Stimulated activated naive CD8-positive, alpha-beta T cell treated with anti-CD3 and anti-CD28 coated beads, Interleukin-15, amount 100 ng/mL, for 72 hours (primary cell): ENCODE measurements at places on chromosomes 6 and 20.

DNA sequence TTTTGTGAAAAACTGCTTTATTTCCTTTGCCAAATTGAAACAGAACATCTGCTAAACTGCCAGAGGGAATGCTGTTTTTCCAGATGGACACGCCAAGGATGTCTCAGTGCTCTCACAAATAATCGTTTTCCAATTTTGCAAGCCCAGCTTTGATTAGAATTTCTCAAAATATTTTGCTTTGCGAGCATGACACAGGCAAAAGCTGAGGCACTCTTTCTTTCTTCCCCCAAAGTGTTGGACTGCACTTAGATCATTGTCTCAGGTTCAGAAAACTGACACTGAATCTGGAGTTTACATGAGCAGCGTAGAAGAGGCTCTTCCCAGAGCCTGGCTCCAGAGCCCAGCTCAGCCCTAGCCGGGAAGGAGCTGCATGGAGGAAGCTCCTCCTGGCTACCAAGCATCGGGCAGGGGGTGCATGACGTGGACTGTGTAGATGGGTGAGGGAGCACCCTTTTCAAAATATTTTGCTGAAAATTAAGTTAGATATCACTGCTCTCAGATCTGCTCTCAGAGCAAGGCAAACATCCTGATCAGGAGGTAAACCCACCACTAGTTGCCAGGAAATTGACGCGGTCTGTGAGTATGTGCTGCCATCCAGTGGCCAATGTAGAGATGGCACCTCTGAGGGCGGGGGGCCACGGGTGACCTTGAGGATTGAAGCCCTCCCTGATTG, 107.5 kb downstream of the SLC22A3 start:
- peak; percentile 70 for DNase-seq

- no peak for DNase-seq
These were observed 624 bp upstream of the NPEPL1 start for GRCh38 chr20:58691773-58692578.

- no peak for DNase-seq
These were observed 144.2 kb downstream of the PREX1 start for GRCh38 chr20:48683467-48684175.

DNA sequence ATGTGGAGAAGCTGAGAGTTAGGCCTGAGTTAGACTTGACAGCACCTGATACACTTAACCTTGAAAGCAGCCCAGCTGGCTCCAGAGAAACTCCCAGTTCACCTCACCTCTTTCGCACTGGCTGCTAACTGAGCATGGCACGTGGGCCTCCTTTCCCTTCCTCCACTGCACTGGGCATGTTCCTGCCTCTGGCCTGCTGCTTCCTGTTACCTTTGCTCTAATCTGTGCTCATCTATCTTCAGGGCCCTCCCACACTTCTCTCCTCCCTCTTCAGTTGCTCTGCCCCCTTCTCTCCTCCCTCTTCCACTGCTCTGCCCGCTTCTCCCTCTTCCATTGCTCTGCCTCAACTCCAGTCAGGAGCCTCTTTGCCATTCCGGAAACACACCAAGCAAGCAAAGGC, 13.7 kb upstream of the UBE2V1 start:
- DNase-seq = no peak

- DNase-seq = no peak
These were observed 256.4 kb downstream of the GMPR start for GRCh38 chr6:16494793-16495192.

GRCh38 chr20:22418738-22419137, 165.6 kb downstream of the FOXA2 start:
- DNase-seq = no peak

DNA sequence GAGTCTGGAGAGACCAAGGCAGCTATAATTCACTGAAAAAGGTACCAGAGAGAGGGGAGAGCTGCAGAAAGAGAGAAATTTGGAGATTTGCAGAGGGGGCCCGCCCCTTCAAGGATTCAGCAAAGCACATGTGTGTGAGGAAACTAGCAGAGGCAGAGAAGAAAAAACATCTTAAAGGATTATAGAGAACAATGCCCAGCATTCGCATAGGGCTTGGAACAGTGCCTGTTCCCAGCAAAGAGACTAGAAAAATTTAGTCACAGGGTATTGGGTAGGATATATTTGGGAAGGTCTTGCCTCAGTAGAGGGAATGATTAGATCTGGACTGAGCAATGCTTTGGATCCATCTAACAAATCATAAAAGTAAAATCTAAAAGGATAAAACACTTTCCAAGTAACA, 44.0 kb downstream of the SRPK1 start:
- no peak for DNase-seq

DNA sequence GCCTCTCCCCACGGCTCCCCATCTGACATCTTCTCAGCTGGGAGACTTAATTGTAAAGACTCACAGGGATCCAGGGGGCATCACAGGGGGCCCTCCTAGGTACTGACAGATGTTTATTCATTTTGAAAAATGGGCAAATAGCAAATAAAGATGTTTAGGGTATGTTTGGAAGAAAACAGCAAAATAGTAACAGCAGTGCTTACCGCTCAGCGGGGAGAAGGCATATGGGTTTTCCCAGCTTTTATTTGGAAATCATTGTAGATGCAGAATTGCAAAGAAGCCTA, 2.7 kb upstream of the BIRC7 start:
- DNase-seq = no peak

GRCh38 chr6:135434991-135435390, 62.5 kb downstream of the AHI1 start:
- DNase-seq = no peak

- DNase-seq = no peak
These were observed 47.6 kb downstream of the MRAP2 start for GRCh38 chr6:84081222-84081621.

- no peak for DNase-seq
These were observed 466 bp upstream of the PSMB1 start for GRCh38 chr6:170553534-170554012.

DNA sequence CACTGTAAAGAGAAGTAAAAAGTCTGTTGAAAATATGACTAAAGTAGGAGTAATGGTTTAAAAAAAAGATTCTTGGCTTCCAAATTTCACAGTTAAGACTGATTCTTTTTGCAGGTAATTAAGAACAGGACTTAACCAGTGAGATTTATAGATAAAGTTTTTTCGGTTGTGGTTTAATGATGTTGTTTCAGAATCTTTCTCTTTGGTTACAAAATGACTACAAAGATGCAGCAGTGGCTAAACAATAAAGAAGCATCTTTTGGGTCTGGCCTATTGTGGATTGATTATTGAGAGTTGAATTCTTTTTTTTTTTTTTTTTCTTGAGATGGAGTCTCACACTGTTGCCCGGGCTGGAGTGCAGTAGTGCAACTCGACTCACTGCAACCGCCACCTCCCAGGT, 109.7 kb downstream of the AKAP7 start:
- DNase-seq = no peak

DNA sequence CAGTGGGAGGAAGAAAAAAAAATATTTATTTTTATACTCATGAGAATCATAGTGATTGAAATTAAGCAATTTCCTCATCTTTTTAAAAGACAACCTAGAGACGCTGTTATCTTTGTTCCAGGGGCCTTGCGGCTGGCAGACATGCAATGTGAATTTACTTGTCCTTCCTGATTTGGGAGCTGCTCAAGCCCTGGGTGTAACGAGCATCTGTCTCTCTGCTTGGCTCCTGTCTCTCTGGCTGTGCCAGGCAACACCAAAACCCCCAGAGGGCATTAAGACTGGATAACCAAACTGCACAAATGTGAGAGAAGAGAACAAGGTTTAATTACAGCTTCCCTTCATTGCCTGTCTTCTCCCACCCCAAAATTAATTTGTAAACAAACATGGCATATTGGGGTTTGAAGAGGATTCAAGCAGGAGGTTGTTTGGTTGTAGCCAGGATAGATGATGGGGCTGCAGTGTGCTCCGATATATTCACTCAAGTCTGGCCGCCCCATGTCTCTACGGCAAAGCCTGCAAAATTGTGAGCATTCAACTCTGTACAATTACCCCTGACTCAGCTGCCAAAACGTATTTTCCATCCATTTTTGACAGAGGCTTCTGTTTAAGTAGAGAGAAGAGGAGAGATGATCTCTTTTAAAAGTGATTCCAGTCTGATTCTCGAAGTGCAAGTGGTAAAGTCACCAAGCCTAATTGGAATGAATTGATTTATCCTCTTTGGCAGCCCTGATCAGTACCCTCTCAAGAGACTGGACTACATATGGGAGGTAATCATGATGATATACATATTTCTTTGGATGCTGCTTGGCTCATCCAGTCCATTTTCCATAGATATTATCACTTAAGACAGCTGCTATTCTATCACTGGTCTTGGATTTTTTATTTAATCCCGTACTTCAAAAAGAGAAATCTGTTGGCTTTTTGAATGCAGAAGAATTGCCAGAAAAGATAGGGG, 170.2 kb downstream of the SLC24A3 start:
- no peak for DNase-seq

DNA sequence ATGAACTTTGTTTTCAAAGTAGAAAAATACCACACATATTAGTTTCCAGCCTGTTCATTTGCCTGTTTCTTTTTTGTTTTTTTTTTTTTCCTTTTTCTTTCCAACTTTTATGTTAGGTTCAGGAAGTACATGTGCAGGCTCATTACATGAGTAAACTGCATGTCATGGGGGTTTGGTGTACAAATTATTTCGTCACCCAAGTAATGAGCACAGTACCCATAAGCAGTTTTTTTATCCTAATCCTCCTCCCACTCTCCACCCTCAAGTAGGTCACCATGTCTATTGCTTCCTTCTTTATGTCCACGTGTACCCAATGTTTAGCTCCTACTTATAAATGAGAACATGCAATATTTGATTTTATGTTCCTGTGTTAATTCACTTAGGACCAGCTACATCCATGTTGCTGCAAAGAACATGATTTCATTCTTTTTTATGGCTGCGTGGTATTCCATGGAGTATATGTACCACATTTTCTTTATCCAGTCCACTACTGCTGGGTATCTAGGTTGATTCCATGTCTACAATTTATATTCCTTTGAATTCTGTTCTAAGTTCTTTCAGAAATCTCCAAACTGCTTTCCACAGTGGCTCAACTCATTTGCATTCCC, 31.8 kb downstream of the SNX14 start:
- no peak for DNase-seq

DNA sequence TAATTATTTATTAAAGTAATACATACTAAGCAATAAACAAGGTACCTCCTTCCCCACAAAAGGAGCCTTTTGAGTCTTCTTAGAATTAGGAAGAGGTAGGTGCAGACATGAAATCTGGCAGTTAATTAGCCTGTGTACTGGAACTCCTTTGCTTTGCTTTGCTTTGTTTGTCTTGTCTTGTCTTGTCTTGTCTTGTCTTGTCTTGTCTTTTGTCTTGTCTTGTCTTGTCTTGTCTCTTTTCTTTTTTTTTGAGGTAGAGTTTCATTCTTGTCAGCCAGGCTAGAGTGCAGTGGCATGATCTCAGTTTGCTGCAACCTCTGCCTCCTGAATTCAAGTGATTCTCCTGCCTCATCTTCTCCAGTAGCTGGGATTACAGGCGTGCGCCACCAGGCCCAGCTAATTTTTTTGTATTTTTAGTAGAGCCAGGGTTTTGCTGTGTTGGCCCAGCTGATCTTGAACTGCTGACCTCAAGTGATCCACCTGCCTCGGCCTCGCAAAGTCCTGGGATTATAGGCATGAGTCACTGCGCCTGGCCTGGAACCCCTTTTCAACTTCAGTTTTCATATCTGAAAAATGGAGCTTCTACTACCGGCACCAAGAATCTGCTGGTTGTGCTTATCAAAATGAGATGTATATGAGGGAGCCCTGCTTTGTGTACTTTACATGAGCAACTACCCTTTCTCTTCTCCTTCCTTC, 301.2 kb downstream of the CDKAL1 start:
- DNase-seq = no peak
